ENCODE measurements at places on chromosomes 2 and 18. TPM values are rescaled to one million over a fixed set of nuclear protein-coding genes. Genes with fewer than 3 reads are reported as not detected.

The TLX2 gene
- total RNA-seq = not detected

DNA sequence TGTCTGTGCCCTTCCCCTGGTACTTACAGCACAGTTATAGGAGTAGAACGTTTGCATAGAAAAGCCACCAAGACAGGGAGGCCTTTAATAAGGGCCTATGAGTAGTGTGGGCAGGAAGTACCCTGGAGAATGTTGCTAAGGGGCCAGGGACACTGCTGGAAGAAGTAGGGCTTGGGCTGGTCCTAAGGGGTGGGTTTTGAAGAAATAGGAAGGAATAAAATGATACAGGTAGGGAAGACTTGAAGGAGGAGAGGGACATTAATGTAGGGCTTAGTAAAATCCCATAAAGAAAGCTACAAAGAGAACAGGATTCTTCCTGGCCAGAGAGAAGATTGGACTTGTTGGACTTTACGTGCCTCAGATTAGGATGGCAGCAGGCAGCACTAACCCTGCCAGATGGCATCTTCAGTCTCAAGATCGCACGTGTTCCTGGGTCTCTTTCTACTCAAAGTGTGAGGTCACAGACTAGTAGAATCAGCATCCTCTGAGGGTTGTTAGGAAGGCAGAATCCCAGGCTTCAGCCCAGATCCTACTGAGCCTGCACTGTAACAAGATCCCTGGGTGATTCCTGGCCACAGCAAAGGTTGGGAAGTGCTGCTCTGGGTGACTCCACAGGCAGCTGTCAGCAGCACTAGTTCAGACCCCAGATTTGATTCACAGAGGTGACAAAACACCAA is 39.2 kb downstream of the EPAS1 start:
- DNase-seq = peak; percentile 65

The SPP2 gene
- total RNA-seq = not detected

The TBC1D8 gene
- total RNA-seq = 16.1 TPM

DNA sequence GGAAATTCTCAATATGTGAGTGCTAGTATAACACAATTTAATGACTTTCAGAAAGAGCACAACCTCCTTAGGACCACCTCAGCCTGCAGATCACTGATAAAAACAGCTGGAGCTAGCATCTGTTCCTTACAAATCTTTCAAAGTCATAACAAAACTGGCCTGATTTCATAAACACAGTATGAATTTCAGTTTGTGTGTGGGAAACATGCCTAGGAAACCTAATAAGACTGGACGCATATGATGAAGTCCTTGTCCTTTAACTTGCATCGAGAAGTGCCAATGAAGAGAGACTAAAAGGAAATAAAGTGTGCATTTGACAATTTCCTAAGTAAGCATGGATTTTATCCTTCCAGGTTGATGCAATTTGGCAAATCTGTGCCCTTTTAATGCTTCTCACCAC is 74.1 kb upstream of the KLHL14 start:
- no peak for DNase-seq

DNA sequence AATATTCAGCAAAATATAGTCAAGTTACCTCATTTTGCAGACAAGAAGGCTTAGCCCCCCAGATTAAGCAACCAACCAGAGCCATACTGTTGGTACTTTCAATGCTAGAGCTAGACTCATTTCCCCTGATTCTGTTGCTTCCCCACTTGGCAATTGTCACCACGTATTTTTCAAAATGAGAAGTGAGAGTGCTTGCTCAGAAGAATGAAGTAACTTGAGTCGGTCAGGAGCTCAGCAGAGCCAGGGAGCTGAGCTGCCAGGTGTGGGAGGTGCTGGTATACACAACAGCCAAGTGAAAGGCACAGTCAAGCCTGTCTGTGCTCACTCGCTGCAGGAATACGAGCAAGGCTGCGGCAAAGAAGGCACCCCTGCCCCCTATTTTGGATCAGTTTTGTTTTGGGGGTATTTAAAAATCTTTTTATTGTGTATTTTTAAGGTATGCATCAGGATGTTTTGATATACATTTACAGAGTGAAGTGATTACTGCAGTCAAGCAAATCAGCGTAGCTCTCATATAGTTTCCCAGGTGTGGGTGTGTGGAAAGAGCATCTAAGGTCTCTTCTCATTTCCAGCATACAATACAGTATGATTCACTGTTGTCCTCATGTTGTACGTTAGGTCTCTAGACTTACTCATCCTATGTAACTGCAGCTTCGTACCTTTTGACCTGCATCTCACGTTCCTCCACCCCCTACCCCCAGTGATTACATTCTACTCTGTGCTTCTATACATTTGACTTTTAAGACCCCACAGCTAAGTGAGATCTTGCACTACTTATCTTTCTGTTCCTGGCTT is 62.4 kb downstream of the MRPS9 start:
- DNase-seq = peak; percentile 11

The DPYSL5 gene
- 0.72 TPM for total RNA-seq

The MAP3K19 gene
- total RNA-seq = 5.3 TPM

All from umbilical cord (tissue), 2 donors.